Lung (tissue), 17 donors: ENCODE measurements at places on chromosomes 7 and 10. TPM values are rescaled to one million over a fixed set of nuclear protein-coding genes. Genes with fewer than 3 reads are reported as not detected.

- DNase-seq: peak; percentile 39
These were observed 11.5 kb upstream of the SLC29A3 start for GRCh38 chr10:71307469-71308085.

- no peak for DNase-seq
These were observed 404.2 kb upstream of the FOXK1 start for GRCh38 chr7:4277936-4278335.

GRCh38 chr10:48213047-48213446 lies 61.4 kb downstream of the FRMPD2 start:
- DNase-seq: no peak

The HPS6 gene
- polyA plus RNA-seq: 10.8 TPM

DNA sequence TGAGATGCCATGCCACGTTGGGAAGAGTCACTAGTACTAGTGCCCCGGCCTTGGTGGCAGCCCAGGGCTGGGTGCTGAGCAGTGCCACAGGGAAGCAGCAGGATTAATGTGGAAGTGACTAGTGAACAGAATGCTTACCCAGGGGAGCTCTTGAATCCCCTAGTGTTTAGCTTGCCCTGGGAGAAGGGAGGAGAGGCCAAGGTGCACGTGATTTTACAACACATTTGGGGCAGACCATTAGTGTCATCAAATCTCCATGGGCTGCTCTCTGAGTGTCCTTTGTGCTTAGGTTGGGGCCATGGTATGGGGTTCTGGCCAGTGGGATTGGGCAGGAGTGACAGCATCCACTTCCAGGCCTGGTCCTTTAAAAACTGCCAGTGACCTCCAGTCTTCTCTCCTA lies 37.5 kb downstream of the ARHGAP22 start:
- no peak for DNase-seq

The MAT1A gene
- polyA plus RNA-seq: 0.30 TPM

DNA sequence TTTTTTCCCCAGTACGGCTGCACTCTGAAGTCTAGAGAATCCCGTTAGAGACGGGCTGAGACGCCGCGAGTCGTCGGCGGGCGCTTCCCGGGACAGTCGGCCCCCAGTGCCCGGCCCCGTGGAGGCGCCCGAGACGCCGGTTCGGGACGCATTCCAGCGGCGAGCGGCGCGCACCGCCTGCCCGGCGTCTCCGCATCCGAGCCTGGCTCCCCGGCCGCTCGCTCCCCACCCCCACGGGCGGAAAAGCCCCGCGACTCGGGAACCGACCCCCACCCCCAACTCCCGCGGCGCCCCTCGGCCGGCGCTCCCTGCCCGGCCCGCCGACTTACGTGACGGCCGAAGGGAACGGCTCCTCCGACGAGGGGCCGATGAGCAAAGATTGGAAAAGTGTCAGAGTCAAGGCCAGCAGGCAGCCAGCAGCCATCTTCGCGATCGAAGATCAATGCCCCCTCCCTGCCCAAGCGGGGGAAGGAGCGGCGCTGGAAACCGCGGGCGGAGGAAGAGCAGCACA lies 486 bp downstream of the CACNA2D1 start:
- peak; percentile 66 for DNase-seq

The HKDC1 gene
- 4.6 TPM for polyA plus RNA-seq

DNA sequence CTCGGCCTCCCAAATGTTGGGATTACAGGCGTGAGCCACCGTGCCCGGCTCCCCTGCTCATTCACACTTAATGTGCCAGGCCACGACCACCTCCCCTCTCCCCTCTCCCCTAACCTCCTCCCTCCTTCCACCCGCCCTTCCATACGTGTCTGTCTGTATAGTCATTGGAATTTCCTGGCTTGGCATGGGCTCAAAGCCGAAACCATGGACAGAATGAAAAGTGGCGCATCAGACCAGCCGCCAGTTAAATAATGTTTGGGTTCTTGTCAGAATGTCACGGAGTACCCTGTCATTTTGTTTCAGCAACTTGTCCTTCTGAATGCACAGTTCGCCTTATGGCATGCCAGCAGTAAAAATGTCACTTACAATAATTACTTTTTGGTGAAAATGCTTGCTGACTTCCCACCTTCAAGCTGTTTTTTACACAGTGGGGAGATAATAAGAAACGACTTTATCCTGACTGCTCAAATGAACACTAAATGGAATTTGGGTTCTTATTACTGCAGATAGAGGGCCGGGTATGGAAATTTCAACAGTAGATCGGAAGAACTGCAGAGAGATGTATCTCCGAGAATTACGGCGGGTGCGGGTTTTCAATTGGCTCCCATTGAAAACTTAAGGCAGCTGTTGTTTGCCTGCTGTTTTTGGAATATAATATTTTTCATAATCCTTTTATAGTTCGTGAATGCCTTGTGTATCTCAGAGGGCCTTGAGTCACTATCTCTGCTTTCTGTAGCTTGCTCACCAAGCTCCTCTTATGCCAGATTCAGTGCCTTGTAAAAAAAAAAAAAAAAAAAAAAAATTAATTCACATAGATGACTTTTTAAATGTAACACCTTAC lies 65.5 kb upstream of the SH2B2 start:
- peak; percentile 48 for DNase-seq
